Hepatocyte (in vitro differentiated cells): ENCODE measurements at places on chromosomes 5 and 9. TPM values are rescaled to one million over a fixed set of nuclear protein-coding genes. Genes with fewer than 3 reads are reported as not detected.

The HSPB3 gene
- 1.8 and 3.2 TPM in 2 replicates for total RNA-seq

The SLC34A3 gene
- 1.8 and 2.7 TPM in 2 replicates for total RNA-seq

The SPATA31E1 gene
- 0.08 TPM in 1 of 2 replicates, not detected in the other for total RNA-seq

The STPG3 gene
- total RNA-seq = not detected in 2 replicates

The MACROH2A1 gene
- total RNA-seq = 304 and 311 TPM in 2 replicates

The SLC36A2 gene
- 0.30 TPM in 1 of 2 replicates, not detected in the other for total RNA-seq

The CCDC171 gene
- 2.9 and 3.3 TPM in 2 replicates for total RNA-seq

The LMBRD2 gene
- total RNA-seq = 26.9 and 27.9 TPM in 2 replicates

The UBAP2 gene
- 22.9 and 24.9 TPM in 2 replicates for total RNA-seq

The IL13 gene
- not detected in 2 replicates for total RNA-seq

The FGF1 gene
- total RNA-seq = 0.08 and 0.23 TPM in 2 replicates

The KCNV2 gene
- not detected in 2 replicates for total RNA-seq

The SPINK7 gene
- not detected in 2 replicates for total RNA-seq

The EDIL3 gene
- total RNA-seq = 35.6 and 42.4 TPM in 2 replicates

The PLAC8L1 gene
- 1.5 TPM in 1 of 2 replicates, not detected in the other for total RNA-seq

The HNRNPA0 gene
- total RNA-seq = 25.9 and 30.8 TPM in 2 replicates

The HEMGN gene
- total RNA-seq = not detected in 2 replicates

The ORM2 gene
- total RNA-seq = 45.7 and 52.0 TPM in 2 replicates
